Left renal cortex interstitium (tissue), 4 donors: ENCODE measurements at places on chromosomes 16 and 17.

GRCh38 chr17:34068571-34068970, 186.5 kb upstream of the CCL2 start:
- DNase-seq, result no peak

DNA sequence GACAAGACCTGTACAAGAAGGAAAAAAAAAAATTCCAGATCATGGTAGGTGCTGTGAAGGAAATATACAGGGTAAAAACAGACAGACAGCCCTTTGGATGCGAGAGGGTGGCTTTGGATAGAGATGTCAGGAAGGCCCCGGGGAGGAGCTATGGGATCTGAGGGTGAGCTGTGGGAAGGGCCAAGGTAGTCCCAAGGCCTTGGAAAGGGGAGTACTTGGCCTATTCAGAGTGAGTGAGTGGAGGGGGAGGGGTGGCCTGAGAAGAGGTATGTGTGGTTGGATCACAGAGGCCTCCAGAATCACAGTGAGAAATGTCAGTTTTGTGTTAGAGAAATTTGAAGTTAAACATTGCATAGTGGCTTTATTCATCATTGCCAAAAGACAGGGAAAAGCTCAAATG, 31.2 kb upstream of the AKTIP start:
- no peak for DNase-seq

DNA sequence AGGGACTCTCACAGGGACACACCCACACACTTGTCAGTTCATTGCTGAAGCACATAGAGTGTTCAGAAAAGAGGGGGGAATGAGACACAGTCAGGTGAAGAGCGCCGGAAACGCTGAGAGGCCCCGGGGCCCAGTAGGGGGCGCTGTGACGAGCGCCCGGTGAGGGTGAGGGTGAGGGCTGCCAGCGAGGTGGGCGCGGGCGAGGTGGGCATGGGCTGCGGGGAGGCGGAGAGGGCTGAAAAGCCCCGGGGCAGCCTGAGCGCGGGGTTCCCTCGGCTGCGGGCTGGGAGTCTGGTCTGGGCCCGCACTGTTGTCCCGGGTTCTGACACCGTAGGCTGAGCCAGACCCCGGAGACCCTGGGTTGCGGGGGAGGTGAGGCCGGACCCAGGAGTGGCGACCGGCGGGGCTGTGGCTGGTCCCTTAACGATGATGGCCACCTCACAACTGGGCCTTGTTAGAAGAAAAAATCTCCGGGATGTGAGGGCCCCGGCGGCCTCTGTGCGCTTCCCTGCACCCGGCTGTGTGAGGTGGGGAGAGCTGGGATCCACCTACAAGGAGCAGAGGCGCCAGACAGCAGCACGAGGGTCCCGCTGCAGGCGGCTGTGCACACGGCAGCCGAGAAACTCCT, 91.4 kb downstream of the C16orf78 start:
- no peak for DNase-seq

GRCh38 chr16:11401161-11402050, 56.1 kb downstream of the RMI2 start:
- no peak for DNase-seq

DNA sequence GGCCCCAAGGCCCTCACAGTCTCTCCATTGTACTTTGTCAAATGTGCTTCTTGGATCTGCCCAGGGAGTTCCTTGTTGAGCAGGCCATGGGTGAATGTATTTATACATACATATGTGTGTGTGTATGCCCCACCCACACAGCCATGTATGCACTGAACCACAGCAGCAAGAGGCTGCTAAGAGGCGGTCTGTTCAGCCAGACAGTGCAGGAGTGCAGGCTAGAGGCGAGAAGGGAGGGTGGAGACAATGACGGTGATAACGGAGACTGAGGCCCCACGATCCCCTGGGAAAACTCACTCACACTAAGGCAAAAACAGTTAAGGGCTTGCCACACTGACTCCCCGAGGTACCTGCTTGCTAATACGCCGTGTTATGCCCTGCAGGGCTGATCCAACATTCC, 151.0 kb upstream of the CDC42EP4 start:
- no peak for DNase-seq

DNA sequence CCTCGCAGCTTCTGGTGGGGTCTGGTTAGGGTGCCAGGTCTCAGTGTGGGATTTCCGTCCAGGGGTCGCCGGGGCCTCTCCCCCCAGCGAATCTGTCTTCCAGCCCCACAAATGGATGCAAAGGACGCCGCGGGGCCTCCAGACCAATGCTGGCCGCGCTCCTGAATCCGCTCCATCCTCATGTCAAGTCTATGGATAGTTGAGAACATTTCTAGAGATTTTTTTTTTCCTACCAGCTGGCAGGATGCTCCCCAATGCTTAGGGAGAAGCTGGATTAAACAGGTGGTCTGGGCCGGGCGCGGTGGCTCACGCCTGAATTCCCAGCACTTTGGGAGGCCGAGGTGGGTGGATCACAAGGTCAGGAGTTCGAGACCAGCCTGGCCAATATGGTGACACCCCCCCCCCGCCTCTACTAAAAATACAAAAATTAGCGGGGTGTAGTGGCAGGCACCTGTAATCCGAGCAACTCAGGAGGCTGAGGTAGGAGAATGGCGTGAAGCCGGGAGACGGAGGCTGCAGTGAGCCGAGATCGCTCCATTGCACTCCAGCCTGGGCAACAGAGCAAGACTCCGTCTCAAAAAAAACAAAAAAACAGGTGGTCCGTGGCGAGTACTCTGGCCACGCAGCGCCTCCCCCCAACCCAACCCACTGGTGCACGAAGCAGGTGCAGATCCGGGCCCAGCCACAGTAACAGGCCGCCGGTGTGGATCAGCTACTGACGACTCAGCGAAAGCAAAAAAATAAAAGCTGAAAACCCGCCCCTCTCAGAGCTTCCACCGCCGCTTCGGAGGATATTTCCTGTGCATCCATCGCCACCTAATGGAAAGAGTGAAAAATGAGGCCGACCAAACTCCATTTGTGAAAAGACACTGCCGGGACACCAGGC, 1.1 kb upstream of the NXN start:
- DNase-seq, result peak; percentile 84

DNA sequence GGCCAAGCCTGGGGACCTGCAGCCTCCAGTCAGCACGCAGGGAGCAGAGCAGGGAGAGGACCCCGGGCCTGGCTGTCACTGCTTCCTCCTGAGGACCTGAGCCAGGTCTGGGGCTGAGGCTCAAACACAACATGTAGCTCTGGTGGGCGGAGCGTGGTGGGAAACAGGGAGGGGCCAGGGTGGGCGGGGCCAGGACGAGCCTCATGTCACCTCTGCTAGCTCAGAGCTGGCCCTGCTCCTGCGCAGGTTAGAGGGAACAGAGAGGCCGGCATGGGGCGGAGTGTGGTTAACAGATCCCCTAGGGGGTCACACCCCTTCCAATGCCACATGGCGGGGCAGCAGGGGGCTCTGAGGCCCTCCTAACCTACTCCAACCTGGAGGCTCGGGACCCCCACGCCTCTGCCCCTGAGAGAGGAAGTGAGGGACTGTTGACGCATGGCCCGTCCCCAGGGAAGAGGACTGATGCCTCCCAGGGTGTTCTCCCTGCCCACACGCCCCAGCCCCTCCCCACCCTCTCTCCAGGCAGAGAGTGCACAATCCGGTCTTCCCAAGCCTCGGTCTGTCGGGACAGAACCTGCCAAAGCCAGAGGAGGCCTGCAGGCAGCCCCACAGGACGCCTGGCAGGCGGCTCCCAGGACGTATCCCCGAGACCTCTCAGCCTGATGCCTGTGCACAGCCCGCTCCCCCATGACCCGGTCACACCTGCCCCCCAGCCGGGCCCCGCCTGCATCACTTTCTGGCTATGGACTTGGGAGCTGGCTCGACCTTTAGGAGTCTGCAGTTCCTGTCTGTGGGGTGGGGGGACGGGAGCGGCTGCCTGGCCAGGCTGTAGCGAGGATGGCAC, 15.2 kb downstream of the PIEZO1 start:
- no peak for DNase-seq

- no peak for DNase-seq
These were observed 119.2 kb downstream of the AXIN2 start for GRCh38 chr17:65442250-65442649.

- DNase-seq, result no peak
These were observed 20.7 kb upstream of the MRTFB start for GRCh38 chr16:14050291-14051027.

- no peak for DNase-seq
These were observed 126.1 kb downstream of the IRX5 start for GRCh38 chr16:55056585-55057401.

DNA sequence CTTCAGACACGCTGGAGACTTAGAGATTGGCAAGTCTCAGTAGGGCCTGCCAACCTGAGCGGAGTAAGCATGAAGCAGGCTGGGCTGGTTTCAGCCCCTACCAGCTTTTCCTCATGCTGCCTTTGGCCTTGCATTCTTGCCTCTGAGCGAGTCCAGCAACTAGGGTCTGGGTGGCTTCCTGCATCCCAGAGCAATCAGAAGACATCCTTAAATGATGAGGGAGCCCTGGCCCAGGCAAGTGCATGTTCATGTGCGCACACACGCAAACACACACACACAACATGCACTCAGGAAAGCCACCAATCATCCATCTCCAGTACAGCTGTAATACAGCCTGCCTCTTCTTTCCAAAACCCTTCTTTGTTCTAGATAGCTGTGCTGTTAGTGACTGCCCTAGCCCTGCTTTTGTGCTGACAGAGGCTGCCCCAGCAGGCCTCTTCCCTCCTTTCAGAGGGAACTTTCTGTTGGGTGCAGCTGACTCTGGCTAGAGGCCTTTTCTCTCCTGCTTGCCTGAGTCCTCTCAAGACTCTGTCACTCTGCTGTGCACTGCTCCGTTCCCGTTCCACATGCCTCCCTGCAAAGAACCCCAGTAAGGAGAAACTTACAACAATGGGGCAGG, 30.7 kb upstream of the TBX2 start:
- DNase-seq, result no peak

DNA sequence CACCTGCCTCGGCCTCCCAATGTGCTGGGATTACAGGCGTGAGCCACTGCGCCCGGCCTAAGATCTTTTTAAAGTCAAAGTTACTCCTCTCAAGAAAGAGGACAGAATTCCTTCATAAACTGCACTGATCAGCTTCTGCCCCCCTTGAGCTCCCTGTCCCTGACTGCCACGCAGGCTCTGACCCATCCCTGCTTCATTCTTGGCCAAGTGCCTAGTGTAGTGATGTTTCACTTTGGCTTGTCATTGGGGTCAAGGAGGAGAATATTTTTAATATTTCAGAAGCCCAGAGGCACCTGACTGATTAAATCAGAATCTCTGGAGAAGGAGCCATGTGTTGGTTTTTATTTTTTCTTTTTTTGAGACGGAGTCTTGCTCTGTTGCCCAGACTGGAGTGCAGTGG, 9.1 kb downstream of the MRM1 start:
- DNase-seq, result no peak
